ENCODE measurements at places on chromosomes 2 and 18.

- DNase-seq: no peak
Observed at GRCh38 chr2:240922982-240923537, 16.9 kb downstream of the CROCC2 start.

GRCh38 chr18:76005632-76006208 lies 489.3 kb downstream of the ZNF516 start:
- DNase-seq: no peak

GRCh38 chr2:96685577-96686459 lies 43.3 kb downstream of the FER1L5 start:
- no peak for DNase-seq

- no peak for DNase-seq
Observed at GRCh38 chr2:140506606-140507005, 1624.2 kb downstream of the LRP1B start.

DNA sequence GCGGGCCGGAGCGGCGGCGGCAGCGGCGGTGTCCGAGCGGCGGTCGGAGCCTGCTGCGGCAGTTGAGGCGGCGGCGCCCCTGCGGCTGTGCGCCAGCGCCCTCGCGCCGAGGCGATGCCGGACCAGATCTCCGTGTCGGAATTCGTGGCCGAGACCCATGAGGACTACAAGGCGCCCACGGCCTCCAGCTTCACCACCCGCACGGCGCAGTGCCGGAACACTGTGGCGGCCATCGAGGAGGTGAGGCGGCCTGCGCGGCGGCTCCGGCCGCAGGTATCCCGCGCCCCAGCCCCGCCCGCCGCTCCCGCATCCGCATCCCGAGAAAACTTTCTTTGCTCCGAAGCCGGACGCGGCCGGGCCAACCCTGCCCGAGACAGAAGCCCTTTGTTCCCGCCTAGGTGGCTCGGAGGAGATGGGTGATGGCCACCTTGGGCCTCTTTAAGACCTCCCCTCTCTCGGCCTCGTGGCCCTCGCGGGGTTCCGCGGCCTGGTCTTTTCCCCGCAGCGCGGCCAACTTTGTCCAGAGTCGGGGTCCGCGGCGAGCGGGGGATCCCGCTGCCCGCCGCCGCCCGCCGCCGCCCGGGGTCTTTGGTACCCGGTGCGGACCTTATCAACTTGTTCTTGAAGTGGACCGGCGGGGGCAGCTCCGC lies 504 bp downstream of the ASAP2 start:
- DNase-seq: no peak

DNA sequence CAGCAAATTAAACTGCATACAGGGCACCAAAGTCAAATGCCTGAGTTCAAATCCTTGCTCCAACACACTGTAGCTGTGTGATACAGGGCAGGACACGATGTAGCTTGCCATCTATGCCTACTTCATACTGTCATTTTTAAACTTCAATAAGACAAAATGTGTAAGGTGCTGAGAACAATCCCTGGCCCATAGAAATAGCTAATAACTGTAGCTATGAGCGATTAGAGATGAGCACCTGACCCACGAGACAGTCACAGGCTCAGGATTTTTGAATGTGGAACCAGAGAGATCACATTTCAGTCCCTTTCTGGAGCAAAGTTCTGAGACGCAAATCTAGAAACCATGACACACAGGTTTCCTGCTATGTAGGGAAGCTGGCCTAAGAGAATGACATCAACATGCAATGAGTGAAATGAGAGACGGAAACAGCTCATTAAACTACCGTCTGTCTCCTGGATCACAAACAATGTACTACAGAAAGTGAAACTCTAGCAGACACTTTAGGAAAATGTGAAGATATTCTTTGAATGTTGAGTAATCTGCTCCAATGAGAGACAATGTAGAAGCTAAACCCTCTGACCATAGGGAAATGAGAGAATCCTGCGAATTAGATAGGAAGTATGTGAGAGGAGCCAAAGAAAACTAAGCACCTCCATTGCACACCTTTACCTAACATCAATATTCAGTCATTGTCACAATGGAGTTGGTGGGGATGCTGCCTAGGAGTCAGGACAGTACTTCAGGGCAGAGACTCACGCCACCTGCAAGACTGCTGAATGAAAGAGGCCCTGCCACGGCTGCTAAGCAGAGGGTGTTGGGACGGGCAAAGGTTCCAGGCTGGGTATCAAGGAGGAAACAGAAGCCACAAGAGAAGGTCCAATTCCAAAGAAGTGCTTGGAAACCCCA lies 25.5 kb downstream of the B4GALT6 start:
- no peak for DNase-seq

- DNase-seq: no peak
Observed at GRCh38 chr2:191006997-191007783, 6.8 kb downstream of the STAT1 start.

- DNase-seq: no peak
Observed at GRCh38 chr18:63523660-63524059, 18.5 kb upstream of the SERPINB12 start.

- no peak for DNase-seq
Observed at GRCh38 chr2:8441986-8442385, 239.9 kb upstream of the ID2 start.

- no peak for DNase-seq
Observed at GRCh38 chr2:62391696-62392095, 114.3 kb downstream of the TMEM17 start.

DNA sequence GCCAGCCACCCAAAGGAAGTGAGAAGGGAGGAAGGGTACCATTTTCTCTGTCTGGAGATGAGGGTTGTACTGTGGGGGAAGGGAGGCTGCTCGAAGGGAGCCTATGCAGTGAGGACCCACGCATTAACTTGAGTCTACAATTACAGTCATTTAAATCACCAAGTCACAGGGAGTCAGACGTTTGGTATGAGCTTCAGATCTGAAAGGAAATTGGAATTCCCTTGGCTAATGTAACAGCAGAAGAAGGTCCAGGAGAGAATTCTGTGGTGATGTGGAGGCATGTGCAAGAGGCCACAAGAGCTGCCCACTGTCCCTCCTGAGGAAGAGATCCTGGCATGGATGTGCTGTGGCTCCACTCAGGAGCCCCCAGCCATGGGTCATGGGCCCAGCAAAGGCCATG lies 22.5 kb downstream of the DAPL1 start:
- no peak for DNase-seq

DNA sequence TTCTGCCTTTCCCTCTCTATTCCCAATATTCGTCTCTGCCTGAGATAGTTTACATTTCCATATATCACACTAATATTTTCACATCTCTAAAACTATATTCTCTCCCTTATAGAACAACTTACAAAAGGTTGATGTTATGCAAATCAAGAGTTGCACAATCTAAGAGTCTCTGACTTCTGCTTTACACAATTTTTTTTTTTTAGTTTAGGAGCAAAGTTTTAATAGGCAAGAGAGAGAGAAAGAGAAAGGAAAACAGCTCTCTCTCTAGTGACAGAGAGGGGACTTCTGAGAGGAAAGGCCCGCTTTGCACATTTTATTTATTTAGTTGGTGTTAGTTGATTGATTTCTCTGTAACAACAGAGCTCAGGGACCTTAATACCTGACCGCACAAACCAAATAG lies 380.2 kb downstream of the TXNL1 start:
- no peak for DNase-seq

GRCh38 chr2:235206980-235207579 lies 255.3 kb downstream of the SH3BP4 start:
- no peak for DNase-seq

DNA sequence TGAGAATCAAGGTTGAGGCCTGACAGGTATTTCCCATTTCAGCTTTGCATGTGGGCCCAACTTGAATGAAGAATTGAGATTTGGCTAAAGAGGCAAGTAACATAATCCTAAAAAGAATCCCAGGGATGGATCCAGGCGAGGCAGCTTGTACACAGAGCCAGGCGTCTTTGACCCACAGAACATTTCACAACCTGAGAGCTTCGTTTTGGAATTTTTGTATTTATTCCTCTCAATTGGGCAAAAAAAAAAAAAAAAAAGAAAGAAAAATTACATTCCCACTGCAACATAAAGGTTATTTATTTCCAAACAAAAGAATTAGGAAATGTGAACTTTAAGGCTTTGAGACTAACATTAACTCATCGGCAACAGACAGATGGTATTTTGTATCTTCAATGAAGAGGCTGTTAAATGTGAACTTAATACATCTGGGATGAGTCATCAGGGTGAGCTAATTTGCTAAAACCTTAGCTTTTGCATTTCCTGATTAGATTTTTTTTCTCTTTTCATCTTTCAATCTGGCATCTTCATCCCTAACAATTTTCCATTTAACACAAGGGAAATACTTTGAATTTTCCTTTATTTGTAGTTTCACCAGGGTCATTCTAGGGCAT lies 478.5 kb upstream of the TNP1 start:
- DNase-seq: no peak

- no peak for DNase-seq
Observed at GRCh38 chr18:23378302-23378686, 74.8 kb upstream of the RIOK3 start.
